ENCODE measurements at places on chromosomes 16 and 17.

DNA sequence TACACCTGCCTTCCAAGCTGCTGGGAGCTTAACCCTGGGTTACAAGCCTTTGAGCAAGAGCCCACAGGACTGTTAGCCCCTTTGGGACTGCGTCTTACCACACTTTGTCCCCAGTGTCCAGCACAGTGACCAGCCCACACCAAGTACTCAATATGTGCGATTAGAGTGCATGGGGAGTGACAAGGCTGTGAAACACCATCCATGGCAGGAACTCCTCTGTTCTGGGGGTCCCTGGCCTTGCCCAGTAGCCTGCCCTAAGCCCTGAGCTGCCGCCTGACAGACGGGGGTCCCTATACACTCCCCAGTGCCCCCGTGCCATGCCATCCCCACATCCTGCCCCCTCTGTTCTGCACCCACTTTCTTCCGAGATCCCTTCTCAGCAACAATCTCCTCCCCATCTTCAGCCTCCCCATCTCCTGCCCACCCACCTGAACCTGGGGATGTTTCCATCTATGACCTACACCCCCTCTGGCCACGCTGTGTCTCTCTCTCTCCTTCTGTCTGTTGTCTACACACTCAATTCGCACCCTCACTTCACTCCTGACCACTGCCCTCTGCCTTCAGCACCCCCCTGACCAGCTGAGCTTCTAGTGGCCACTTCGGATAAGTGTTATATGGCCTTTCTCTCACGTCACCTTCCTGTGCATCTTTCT is 112.9 kb upstream of the SMURF2 start:
- no peak for DNase-seq

DNA sequence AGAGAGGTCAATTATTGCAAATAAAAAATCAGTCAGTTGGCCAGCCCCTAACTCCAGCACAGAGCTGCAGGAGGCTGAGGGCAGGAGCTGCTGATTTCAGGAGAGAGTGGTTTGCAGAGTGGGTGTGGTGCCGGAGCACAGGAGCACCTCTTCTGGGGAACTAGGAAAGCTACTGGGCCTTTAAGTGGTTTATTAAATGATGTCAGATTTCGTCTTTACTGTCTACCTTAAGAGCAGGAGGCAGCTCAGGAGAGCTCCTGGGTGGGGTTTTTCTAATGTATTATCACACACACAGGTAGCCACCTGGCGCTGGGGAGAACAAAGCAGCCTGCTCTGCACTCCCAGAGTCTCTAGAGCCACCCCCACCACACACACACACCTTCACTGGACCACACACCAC is 11.5 kb upstream of the HAS3 start:
- DNase-seq, result no peak

DNA sequence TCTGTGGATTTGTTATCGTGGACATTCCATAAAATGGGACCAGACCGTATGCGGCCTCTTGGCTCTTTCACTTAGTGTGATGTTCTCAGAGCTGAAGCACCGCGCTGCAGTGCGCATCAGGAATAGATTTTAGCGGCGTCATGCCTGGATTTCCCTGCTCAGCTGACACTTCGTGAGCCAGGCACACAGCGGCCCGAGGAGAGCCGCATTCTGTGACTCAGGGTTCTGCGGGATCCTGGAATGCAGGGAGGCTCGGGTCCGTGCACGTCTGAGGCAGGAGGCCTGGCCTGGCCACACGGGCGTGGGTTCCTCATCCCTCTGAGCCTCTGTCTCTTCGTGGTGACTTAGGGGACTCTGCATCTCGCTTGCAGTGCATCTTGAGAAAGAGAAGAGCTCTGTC is 13.4 kb downstream of the CBFA2T3 start:
- DNase-seq, result no peak

GRCh38 chr16:23496821-23497542 is 13.3 kb downstream of the GGA2 start:
- no peak for DNase-seq

DNA sequence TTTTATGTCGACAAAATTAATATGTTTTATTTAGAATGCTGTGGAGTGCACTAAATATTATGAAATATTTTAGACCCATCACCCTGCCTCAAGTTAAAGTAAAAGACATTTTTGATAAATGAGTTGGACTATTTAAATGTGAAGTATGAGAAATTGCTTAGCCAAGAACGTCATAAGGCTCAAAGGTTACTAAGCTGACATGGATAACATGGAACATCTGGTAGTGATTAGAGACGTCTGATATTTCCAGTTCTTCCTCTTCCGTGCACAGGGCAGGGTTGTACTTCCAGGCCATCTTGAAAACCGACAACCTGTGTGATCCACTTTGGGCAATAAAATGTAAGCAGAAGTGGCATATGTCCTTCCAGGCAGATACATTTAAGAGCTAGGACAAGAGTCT is 7.2 kb upstream of the CCL8 start:
- DNase-seq, result no peak

- DNase-seq, result no peak
Measured at GRCh38 chr16:11208916-11209665, 46.9 kb downstream of the SOCS1 start.

- DNase-seq, result peak; percentile 71
Measured at GRCh38 chr17:58325289-58325726, 3.3 kb downstream of the TSPOAP1 start.

- DNase-seq, result no peak
Measured at GRCh38 chr17:74512624-74513091, 18.6 kb downstream of the CD300LB start.

DNA sequence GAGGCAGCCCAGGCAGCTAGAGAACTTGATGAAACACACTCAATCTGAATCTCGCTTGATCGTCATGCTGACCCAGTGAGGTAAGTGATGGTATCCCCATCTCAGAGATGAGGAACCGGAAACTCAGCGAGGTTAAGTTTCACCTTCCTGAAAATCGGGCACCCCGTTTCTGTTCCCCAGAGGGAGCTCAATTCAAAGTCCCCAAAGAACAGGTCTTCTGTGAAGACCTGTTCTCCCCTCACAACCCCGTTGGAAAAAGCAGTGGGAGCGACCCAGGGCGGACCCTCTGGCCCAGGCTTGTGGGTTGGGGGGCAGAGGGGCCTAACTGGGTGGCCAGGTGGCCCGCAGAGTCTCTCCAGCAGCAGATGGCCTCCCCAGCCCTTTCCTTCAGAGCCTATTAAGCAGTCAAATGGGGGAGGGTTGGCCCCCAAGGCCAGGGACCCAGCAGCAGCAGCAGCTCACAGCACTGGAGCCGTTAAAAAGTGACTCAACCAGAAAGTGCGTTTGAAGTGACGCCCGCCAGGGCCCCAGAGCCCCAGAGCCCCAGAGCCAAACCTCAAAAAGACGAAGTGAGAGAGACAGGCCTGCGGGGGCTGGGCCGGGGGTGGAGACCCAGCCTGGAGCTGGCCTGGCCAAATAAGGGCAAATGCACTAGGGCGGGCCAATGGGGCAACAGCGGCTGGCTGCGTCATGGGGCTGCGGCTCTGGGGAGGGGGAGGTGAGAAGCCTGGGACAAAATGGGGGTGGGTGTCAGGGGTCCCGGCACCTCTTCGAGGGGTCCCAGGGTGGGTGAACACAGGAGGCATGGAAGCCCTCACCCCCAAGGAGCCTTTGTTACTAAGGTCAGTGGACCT is 9.2 kb upstream of the TSPOAP1 start:
- DNase-seq, result no peak

- no peak for DNase-seq
Measured at GRCh38 chr16:30458561-30459394, 13.1 kb upstream of the SEPHS2 start.

GRCh38 chr17:74194682-74195081 is 8.8 kb upstream of the RPL38 start:
- no peak for DNase-seq

DNA sequence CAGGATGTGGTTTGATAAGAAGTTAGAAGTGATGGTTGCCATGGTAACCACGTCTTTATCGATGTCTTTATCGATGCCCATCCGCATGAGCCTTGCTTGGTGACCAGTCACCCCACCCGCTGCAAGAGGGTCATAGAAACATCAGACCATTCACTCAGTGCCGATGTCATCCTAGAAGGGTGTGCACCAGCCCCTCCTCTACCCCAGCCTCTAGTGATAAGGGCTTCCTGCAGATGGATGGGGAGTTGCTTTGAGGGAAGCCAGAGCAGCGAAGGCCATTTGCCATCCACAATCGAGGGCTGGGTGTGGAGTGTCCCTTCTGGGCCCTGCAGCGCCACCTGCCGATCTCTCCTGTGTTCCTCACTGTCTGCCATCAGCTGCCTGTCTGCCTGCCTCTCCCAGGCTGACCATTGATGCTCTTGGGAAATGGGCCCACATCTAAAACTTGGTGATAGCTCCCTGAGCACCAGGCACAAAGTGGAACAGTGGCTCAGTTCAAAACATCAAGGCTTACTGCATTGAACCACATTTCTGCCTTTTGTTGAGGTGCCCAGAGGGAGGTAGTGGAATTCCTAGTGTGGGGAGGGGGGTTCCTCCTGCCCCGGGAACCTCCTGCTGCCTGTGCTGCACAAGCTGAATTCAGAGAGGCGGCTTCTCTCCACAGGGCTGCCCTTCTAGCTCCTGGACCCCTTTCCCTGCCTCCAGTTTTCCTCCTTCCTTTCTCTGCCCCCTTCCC is 8.9 kb downstream of the CALB2 start:
- peak; percentile 81 for DNase-seq

DNA sequence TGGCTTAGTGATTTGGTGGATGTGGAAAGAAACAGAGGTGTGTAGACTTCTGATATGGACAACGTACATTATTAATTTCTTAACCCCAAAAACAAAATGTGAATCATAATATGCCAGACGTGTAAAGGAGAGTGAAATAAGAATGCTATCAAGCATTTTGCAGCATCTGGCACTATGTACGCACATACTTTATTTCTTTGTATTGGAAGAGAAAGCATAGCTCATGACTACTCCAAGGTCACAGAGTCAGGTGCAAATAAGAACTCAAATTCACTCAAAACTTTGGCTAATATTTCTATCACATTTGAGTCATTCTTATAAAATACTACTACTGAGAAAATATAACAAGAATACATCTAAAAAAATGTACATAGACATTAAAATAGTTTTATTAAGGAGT is 74.8 kb downstream of the TTC19 start:
- no peak for DNase-seq

DNA sequence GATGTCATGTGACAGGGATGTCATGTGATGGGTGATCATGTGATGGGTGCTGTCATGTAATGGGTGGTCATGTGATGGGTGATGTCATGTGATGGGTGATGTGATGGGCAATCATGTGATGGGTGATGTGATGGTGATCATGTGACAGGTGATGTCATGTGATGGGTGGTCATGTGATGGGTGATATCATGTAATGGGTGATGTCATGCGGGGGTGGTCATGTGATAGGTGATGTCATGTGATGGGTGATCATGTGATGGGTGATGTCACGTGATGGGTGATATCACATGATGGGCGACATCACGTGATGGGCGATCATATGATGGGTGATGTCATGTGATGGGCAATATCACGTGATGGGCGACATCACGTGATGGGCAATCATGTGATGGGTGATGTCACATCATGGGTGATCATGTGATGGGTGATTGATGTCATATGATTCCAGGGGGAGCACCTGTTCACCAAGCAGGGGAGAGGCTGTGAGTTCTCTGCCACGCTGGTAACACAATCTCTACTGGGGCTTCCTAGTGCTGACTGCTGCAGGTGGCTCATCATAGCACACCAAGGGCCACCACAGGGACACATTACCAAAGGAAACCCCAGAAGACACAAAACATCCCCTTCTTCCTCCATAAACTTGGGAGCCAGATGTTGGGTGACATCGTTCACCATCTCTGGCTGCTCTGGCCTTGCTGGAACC is 16.5 kb downstream of the CD300LB start:
- DNase-seq, result peak; percentile 26

DNA sequence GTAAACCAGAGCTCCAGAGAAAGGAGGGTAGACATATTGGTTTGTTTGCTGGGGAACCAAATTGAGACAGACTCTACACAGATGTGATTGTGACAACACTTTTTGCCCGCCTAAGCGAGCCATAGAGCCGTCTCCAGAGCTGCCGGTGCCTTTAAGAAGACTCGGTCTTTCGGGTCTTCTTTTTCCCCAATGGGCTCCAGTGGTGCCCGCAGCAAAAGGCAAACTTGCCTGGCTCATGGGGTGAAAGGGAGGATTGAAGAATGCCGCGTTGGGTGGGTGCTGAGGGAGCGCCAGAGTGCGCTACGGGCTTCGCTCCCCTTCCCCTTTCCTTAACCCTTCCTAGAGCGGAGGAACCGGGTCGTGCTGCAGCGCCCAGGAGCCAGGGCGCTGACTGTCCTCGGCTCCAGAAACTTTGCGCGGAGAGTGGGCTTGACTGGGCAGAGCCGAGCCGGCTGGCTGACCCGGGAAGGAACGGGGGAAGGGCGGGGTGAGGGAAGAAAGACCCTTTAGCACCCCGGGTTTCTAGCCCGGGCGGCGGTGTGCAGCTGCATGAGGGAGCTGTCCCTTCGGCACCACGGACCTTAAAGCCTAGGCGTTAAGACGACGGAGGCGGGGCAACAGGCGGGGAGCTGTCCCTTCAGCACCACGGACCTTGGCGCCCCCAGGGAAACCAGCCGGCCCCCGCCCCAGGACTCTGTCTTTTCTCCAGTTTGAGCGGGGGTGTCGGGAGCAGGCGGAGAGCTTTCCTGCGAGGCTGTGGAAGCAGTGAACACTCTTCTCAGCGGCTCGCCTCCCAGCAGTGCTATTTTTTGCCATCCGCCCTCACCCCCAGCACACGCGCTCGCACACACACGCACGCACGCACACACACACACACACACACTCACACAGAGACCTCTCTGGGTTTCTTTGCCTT is at the start of gene CACNG3:
TSS of gene CACNG3 (plus strand) at position 880 of the 916 bp plus-strand sequence. CDS start 420 bp downstream, outside the sequence.
- no peak for DNase-seq

GRCh38 chr16:78892951-78893733 is 707.4 kb downstream of the MAF start:
- DNase-seq, result no peak

Data from NCI-H524 (cell line).